ENCODE measurements at places on chromosomes 7 and 10.

DNA sequence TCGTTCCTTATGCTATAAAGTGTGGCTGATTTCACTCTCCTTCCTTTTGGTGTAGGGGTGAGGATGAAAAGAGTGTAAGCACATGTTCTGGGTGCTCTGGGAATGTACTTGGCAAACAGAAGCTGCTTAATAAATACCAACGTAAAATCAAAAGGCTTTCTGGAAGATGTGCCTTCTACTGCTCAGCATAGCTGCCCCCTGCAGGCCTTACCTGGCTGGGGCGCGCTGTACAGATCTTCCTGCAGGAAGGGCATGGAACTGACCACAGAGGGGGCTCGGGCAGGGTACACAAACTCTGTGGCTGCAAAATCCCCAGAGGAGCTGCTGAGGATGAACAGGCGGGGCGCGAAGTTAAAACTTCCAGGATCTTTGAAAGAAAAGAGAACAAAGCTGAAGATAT, 169.4 kb downstream of the SVIL start:
- no peak for DNase-seq

DNA sequence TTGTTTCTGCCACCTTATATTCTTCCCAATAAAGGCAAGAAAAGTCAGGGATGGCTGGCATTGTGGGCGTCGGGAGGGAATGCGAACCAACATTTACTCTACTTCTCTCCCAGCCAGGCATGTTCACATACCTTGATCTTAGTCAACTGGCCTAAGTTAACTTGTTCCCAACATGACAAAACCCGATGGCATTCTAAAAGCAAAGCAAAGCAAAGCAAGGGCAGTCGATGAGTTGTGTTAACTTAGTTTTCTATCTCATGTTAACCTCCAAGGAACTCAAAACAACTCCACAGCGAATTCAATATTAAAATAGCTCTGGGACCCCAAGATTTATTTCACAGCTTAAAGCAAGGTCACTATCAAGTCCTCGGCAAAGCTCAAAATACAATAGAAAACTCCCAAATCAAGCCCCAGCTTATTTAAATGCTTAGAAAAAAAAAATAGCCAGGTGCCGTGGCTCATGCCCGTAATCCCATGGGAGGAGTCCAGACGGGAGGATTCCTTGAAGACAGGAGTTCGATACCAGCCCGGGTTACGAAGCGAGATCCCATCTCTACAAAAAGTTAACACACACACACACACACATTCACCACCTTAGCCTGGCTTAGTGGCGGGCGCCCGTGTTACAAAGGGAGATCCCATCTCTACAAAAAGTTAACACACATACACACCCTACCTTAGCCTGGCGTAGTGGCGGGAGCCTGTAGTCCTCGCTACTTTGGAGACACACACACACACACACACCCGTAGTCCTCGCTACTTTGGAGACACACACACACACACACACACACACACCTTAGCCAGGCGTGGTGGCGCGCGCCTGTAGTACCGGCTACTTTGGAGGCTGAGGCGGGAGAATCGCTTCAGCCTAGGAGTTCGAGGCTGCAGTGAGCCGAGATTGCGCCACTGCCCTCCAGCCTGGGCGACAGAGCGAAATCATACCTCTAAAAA, 901 bp upstream of the CCNY start:
- DNase-seq, result no peak

DNA sequence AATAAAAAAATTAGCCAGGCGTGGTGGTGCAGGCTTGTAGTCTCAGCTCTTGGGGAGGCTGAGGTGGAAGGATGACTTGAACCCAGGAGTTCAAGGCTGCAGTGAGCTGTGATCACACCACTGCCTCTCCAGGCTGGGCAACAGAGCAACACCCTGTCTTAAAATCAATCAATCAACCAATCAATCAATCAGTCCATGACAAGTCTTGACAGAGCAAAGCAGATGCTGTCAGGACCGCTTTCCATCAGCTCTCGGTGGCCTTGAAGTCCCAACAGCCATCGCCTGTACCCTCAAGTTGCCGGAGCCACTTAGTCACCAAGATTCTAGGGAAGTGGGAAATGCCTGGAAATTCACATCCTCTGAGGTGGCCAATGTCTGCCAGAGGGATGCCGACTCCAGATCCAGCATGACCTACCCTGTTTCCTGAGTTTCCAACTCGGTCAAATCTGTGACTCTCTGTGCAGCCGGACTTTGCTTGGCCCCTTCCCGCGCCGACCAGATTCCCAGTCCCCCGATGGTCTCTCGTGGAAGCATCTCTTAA, 871 bp upstream of the CCL24 start:
- no peak for DNase-seq

DNA sequence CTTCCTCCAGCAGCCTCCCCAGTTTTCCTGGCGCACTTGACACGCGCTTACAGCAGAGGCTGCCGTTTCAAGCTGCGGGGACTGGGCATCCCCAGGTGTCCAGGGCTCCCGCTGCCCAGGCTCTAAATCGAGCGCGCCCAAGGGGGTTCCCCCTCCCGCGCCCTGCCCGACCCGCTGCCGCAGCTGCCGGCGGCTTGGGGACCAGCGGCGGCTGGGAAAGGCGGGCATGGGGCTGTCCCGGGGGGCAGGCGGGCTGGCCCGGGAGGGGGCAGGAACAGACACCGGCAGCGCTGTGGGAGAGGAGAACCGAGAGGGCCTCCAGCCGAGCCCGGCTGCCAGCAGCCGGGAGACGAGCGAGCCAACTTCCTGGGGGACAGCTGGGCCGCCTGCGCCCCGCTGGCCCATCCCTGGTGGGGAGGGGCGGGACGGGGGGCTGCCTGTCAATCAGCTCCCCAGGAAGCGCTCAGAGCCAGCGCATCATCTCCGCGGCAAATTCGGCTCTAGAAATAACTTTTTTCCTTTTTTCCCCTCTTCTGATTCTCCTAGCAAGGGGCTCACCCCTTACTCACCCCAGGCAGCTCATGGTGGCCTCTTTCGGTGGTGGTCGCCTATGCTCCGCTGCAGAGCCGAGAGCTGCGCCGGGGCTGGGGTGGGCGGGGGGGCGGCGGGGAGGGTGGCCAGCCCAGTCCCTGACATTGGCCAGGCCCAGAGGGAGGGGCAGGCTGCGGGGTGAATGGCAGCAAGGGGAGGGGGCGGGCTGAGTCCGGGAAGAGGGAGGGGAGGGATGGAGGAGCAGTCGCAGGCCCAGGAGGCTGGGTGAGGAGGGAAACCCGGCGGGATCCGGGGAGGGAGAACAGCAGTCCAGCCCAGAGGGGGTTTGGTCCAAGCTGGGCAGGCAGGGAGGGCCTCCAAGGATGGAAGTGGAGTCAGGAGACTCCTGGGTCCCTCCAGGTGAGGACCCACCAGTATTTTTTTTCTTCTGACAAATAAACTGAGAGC, 14.7 kb downstream of the GRID2IP start:
- no peak for DNase-seq

GRCh38 chr10:108601851-108602250, 1321.5 kb downstream of the XPNPEP1 start:
- DNase-seq, result no peak

DNA sequence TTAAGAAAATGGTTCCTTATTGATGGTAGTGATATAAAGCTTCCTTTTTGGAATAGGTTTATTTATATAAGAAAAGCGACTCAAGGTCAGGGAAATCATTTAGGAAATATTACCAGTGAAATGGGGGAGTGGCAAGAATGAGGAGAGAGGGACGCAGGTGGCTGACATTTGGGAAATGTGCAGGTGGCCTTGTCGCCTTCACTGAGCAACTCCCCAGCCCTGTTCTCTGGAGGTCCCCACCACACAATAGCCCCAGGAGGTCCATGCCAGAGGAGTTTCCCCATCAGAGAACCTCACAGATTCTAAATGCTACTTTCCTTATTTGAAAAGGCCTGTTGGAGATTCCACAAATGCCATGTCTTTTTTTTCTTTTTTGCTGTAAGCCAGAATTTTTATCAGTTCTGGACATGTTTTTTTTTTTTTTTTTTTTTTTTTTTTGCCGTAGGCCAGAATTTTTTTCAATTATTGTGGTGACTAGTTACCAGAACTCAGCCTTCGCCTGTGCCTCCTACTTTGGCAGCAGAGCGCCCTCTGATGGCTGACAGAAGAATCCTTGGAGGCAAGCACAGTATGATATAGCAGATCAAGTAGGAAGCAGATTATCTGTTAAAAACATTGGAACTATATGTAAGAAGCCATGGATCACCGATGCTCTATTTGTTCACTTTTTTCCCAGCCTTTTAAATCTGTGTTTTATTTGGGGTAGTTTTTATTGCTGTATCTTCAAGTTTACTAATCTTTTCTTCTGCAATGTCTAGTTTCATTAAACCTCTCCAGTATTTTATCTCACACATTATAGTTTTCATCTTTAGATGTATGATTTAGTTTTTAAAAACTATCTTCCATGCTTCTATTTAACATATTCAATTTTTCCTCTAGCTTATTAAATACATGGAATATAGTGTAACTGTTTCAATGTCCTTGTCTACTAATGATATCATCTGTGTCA, 18.6 kb downstream of the OPALIN start:
- DNase-seq, result peak; percentile 46

DNA sequence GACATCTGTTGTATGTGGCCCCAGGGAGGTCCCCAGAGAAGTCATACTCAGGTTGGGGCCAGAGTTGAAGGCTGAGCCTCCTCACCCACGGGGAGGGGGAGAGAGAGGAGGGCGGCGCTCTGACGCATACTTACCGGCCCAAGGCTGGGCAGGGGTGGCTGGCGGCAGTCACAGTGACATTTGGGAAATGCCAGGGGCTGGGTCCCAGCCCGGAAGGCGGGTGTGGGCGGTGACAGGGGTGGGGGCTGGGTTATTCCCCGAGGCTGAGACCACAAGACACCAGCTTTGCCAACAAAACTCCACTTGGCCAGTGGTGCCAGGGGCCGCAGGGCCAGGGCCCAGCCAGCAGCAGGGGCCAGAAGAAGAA, 41.1 kb downstream of the RASGEF1A start:
- DNase-seq, result peak; percentile 7

- no peak for DNase-seq
Observed at GRCh38 chr7:24283554-24283896, 465 bp upstream of the NPY start.

DNA sequence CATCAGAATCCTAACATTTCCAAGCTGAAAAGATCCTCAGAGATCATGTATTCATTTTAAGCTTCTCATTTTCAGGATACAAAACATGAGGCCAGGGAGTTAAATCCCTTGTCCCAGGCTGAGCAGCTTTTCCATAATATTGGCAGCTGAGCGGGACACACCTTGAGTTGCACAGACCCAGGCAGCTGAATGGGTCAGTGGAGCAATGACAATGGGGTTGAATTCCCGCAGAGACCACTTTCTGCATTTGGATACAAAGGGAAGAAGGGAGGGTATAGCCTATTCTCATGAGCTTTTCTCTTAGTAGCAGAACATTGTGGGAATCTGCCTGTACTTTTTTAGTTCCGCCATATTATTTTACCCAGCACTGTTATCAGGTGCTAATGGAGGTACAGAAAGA, 49.5 kb downstream of the PRR15 start:
- DNase-seq, result no peak

- DNase-seq, result no peak
Observed at GRCh38 chr10:62755662-62756653, 48.6 kb upstream of the ADO start.
